ENCODE measurements at places on chromosomes 2 and 18. TPM values are rescaled to one million over a fixed set of nuclear protein-coding genes. Genes with fewer than 3 reads are reported as not detected.

The C2orf66 gene
- 1.4 TPM for total RNA-seq

The VSNL1 gene
- 19.6 TPM for total RNA-seq

The TMEM37 gene
- 11.4 TPM for total RNA-seq

The NEU2 gene
- total RNA-seq, result not detected

The CCDC102B gene
- 8.2 TPM for total RNA-seq

The DRC1 gene
- total RNA-seq, result 0.36 TPM

The FBXO41 gene
- total RNA-seq, result 2.1 TPM

The ARHGAP28 gene
- 350 TPM for total RNA-seq

The ATG16L1 gene
- total RNA-seq, result 39.5 TPM

The TXNDC2 gene
- not detected for total RNA-seq

The RPRM gene
- 6.4 TPM for total RNA-seq

The CENPA gene
- 3.9 TPM for total RNA-seq

DNA sequence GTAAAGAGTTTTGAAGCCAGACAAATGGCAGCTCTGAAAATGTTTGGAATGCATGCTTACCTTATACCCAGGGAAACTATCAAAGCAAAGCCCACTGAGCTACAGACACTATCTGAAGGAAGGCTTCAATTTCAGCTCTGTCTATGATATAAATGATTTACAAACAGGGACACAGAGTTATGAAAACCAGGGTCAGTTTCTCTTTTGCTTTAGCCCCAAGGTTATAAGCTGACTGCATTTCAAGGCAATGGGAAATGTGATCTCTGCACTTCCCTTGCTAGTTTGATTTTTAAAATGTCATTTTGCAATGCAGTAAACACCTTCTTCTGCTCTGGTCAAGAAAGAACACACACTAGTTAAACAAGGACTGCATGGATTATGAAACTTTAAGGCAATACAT is 65.2 kb upstream of the CCDC195 start:
- no peak for DNase-seq
- no peaks in the 10 kb centered on the region for H3K36me3 ChIP-seq
- H3K27me3 ChIP-seq, result no peaks in the 10 kb centered on the region

GRCh38 chr2:37283207-37283606 is 41.4 kb downstream of the PRKD3 start:
- no peak for DNase-seq
- no peaks in the 10 kb centered on the region for H3K27me3 ChIP-seq
- no peaks in the 10 kb centered on the region for H3K4me1 ChIP-seq
- H3K36me3 ChIP-seq, result peaks cover 18% of the 10 kb centered on the region
- no peak overlapping the region for H3K27ac ChIP-seq

DNA sequence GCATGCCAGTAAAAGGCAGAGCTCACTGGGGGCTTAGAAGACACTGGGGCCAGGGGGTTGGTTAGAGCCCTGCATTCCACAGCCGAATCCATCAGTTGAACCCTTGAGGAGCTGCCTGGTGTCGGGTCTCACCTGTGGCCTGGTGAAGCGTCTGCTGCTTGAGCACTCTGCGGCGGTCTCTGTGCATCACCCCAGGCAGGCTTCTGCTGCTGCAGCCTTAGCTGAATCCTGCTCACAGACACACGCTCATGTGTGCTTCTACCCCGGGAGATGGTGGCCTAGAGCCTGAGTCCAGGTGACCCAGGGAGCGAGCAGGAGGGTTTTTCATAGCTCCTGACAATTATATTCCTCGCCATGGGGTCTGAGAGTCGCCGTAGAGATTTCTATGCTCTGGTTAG is 192.1 kb downstream of the MGAT5 start:
- peaks cover 39% of the 10 kb centered on the region for H3K27me3 ChIP-seq
- H3K36me3 ChIP-seq, result peaks cover 43% of the 10 kb centered on the region
- H3K27ac ChIP-seq, result no peak overlapping the region
- H3K4me1 ChIP-seq, result peaks cover 11% of the 10 kb centered on the region
- no peak for DNase-seq

DNA sequence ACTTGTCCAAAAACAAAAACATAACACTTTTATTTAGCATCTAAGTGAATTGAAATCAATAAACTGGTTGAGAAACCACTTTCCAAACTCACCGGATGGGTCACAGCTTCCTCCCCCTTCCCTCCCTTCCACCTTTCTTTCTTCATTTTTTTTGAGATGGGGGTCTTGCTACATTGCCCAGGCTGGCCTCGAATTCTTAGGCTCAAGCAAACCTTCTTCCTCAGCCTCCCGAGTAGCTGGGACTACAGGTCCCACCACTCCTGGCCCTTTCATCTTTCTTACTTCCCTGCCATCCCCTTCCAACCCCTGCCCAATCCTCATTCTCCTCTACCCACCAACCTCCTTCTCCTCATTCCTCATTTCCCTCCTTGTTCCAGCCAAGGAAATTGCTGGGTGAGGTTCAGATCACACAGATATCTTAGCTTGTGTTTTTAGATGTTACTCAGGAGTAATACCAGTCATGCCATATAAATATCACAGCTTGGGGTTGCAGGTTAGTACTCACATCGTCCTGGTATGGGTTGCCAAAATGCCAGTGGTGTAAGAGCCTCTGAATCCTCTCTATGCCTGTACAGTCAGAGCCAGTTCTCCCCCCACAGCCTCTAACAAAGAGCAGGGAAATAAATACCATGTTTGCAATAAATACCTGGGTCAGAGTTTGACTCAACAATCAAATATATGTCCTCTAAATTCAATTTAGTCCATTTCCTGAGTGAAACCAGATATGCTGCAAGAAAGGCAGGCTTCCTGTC is 132.7 kb upstream of the NDUFV2 start:
- no peaks in the 10 kb centered on the region for H3K36me3 ChIP-seq
- no peak overlapping the region for H3K27ac ChIP-seq
- no peak for DNase-seq
- H3K4me3 ChIP-seq, result no peak overlapping the region
- no peaks in the 10 kb centered on the region for H3K27me3 ChIP-seq

- H3K27me3 ChIP-seq, result no peaks in the 10 kb centered on the region
- no peak for DNase-seq
Observed at GRCh38 chr2:148599109-148599991, 45.2 kb upstream of the EPC2 start.

DNA sequence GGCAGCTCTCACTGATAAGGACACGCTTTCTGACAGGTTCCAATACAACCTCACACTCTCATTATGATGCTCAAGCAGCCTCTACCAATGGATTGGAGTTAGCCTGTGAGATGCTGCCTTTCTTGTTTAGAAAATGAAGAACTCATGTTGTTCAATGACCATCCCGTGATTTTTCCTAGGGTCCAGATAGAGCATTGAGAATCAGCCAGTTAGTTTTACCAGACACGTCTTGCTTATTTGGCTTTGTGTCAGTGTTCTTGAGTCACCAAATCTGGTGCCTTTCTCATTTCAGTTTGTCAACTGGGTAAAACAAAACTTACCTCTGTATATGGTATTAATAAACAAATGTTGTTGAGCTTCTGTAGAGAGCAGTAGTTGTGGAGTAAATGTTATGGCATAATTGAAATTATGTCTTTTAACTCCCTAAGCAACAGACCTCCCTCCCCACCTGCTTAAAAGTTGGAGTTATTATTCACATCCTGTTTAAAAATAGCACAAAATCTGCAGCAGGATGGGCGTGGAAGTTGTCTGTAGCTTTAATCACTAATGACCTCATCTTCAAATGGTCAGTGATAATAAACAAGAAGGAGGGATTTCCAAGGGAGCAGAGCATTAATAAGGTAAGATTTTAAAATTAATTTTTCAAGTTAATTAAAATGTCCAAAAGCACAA is 167.3 kb downstream of the HRH4 start:
- H3K36me3 ChIP-seq, result no peaks in the 10 kb centered on the region
- peaks cover 3% of the 10 kb centered on the region for H3K4me1 ChIP-seq
- no peak for DNase-seq
- H3K4me3 ChIP-seq, result no peak overlapping the region

GRCh38 chr2:65129286-65129825 is 550 bp downstream of the RAB1A start:
- H3K4me3 ChIP-seq, result peak overlapping the region; percentile 100
- peak overlapping the region; percentile 99 for H3K27ac ChIP-seq
- H3K36me3 ChIP-seq, result peaks cover 4% of the 10 kb centered on the region

DNA sequence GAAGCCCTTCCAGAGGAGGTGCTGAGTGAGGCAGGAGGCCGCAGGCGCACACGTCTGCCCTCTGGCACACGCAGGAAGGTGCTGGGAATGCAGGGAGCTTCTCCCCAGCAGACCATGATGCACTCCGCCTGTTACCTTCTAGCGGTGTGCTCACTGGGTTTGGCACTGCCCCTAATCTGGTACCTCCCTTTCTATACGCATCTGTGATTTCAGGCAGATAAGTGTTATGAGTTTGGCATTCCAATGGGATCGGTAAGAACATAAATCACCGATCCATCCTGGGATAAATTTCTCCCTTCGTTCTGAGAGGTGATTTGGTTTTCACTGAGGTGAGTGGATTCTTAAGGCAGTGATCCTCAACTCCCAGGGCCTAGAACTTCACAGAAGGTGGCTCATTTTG is 34.6 kb downstream of the ODC1 start:
- DNase-seq, result no peak
- no peak overlapping the region for H3K27ac ChIP-seq
- H3K36me3 ChIP-seq, result peaks cover 3% of the 10 kb centered on the region
- no peak overlapping the region for H3K4me3 ChIP-seq
- peaks cover 11% of the 10 kb centered on the region for H3K4me1 ChIP-seq

- H3K27me3 ChIP-seq, result peaks cover 7% of the 10 kb centered on the region
- peaks cover 13% of the 10 kb centered on the region for H3K4me1 ChIP-seq
- no peak for DNase-seq
Observed at GRCh38 chr18:62710417-62710816, 4.9 kb upstream of the PHLPP1 start.

GRCh38 chr2:209125291-209125690 is 298.6 kb upstream of the MAP2 start:
- H3K4me3 ChIP-seq, result no peak overlapping the region
- no peaks in the 10 kb centered on the region for H3K27me3 ChIP-seq
- DNase-seq, result no peak
- no peak overlapping the region for H3K27ac ChIP-seq
- no peaks in the 10 kb centered on the region for H3K4me1 ChIP-seq

GRCh38 chr2:6741229-6741628 is 124.5 kb downstream of the CMPK2 start:
- no peak for DNase-seq
- no peak overlapping the region for H3K4me3 ChIP-seq
- H3K36me3 ChIP-seq, result no peaks in the 10 kb centered on the region
- no peak overlapping the region for H3K27ac ChIP-seq

- H3K27ac ChIP-seq, result no peak overlapping the region
- no peaks in the 10 kb centered on the region for H3K36me3 ChIP-seq
- H3K4me3 ChIP-seq, result no peak overlapping the region
- H3K4me1 ChIP-seq, result peaks cover 18% of the 10 kb centered on the region
- no peaks in the 10 kb centered on the region for H3K27me3 ChIP-seq
- no peak for DNase-seq
Observed at GRCh38 chr2:64448041-64448426, 5.9 kb upstream of the LGALSL start.

DNA sequence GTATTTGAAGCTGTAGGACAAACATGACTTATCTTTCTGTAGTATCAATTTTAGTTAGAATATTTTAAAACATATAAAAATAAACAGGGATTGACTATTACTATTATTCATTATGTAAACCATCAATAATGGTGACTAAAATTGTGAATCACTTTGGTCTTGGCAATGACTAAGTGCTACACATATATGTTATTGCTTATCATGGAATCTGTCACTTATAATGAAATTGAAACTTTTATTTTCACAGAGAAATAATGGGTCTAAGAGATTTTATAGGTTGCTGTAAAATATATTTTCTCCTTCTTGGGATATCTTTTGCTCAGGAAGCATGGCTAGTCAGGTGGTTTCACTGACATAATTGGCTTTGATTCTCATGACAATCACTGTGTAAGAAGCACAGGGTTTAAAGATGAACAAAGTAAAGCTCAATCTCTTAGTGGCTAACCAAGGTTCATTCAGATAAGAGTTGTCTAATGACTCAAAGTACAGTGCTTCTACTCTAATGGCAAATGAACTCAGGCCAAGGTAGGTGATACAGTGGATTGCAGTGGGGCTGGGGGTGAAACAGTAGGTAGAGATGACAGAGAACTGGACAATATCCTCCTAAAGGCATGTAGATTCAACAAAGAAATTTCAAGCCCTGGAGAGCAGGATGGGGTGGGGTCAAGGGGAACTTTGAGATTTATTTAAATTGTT is 98.6 kb upstream of the FANCL start:
- H3K4me1 ChIP-seq, result no peaks in the 10 kb centered on the region
- peaks cover 3% of the 10 kb centered on the region for H3K27me3 ChIP-seq
- DNase-seq, result no peak
- no peak overlapping the region for H3K4me3 ChIP-seq
- H3K27ac ChIP-seq, result no peak overlapping the region

- no peaks in the 10 kb centered on the region for H3K27me3 ChIP-seq
- no peak for DNase-seq
- H3K27ac ChIP-seq, result no peak overlapping the region
Observed at GRCh38 chr18:56373601-56374000, 264.8 kb downstream of the TXNL1 start.

DNA sequence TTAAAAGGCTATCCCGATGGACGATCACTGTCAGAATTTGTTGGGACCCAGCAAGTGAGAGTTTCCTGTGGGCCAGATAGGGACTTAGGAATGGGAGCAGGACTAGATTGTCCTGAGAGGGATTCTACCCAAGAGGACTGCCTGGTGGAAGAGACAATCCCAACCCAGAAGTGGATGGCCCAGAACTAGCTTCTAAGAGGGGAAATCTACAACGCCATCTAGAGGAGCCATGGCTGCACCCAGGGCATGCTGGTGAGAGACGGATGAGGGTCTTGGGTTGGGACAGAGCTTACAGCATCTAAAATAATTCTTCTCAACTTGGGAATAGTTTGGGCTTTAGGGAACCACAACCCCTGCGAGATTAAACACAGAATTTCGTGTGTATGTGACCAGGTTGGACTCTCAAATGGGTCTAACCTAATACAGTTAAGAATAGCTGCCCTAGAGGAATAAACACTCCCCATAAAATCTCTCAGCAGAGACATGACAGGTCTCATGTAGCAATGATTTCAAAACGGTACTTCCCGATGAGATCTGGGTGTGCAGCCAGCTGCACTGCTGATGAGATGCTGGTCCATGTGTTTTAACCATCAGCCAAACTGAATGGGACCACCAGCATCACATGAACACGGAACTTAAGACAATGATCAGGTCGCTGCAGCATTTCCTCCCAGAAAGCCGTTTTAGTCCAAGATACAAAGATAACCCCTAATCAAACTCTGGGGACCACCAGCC is 50.8 kb downstream of the CCBE1 start:
- H3K27ac ChIP-seq, result no peak overlapping the region
- no peaks in the 10 kb centered on the region for H3K4me1 ChIP-seq
- no peaks in the 10 kb centered on the region for H3K36me3 ChIP-seq
- no peak for DNase-seq
- H3K4me3 ChIP-seq, result no peak overlapping the region

GRCh38 chr2:164522561-164522981 is 98.7 kb downstream of the GRB14 start:
- H3K27me3 ChIP-seq, result peaks cover 2% of the 10 kb centered on the region
- H3K36me3 ChIP-seq, result no peaks in the 10 kb centered on the region
- H3K27ac ChIP-seq, result no peak overlapping the region
- peaks cover 3% of the 10 kb centered on the region for H3K4me1 ChIP-seq
- no peak overlapping the region for H3K4me3 ChIP-seq
- no peak for DNase-seq

- no peak for DNase-seq
- no peak overlapping the region for H3K4me3 ChIP-seq
- H3K27me3 ChIP-seq, result peaks cover 7% of the 10 kb centered on the region
Observed at GRCh38 chr2:142944721-142945120, 67.3 kb downstream of the KYNU start.

All from endothelial cell (in vitro differentiated cells).